ENCODE measurements at places on chromosomes 16 and 17.

- no peak overlapping the region for H3K4me3 ChIP-seq
- peaks cover 47% of the 10 kb centered on the region for H3K4me1 ChIP-seq
- peaks cover 36% of the 10 kb centered on the region for H3K27me3 ChIP-seq
- no peaks in the 10 kb centered on the region for H3K36me3 ChIP-seq
These were observed 21.5 kb downstream of the COPZ2 start for GRCh38 chr17:48016112-48016511.

DNA sequence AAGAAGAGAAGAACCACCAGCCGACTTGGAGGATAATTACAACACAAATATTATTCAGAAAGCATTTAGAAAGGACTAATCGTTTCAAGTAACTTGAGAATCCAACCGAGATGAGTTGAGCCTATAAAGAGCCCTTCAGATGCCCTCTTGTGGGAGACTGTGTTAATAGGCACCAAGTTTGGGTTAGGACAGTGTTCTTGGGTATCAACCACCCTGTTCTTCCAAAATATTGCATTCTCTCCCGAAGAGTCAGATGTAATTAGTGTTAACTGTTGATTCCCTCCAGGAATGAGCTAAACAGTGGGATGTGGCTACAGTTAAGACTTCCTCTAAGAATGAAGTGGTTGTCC, 87.8 kb upstream of the NOL11 start:
- DNase-seq, result no peak
- H3K4me3 ChIP-seq, result no peak overlapping the region
- no peak overlapping the region for H3K27ac ChIP-seq

GRCh38 chr17:34146440-34147043, 108.5 kb upstream of the CCL2 start:
- no peak overlapping the region for H3K27ac ChIP-seq
- peaks cover 35% of the 10 kb centered on the region for H3K27me3 ChIP-seq
- peak; percentile 40 for DNase-seq
- no peak overlapping the region for H3K4me3 ChIP-seq
- H3K36me3 ChIP-seq, result no peaks in the 10 kb centered on the region
- no peaks in the 10 kb centered on the region for H3K4me1 ChIP-seq

DNA sequence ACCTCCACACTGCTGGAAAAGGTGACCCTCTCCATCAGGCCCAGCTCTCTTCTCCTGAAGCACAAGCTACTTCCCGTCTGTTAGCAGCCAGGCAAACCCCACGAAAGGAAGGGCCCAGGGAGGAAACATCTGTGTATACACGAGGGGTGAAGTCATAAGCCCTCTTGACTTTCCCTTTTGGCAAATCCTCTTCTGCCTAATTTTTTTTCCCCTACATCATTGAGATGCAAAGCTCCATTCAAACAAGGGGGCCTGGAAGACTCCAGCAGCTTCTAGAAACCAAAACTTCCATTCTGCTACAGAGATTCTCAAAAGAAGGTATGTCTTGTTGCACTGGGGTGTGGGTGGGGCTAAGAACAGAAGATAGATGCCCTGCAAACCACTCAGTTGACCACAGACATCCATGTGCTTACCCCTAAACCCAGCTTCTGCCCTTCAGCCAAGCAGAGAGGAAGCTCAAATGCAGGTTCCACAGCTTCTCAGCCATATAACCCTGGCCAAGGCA, 145.6 kb upstream of the RCVRN start:
- H3K4me1 ChIP-seq, result peaks cover 5% of the 10 kb centered on the region
- no peak for DNase-seq
- H3K36me3 ChIP-seq, result no peaks in the 10 kb centered on the region
- no peak overlapping the region for H3K27ac ChIP-seq
- no peak overlapping the region for H3K4me3 ChIP-seq
- H3K27me3 ChIP-seq, result no peaks in the 10 kb centered on the region

GRCh38 chr16:81500833-81501521, 56.4 kb downstream of the CMIP start:
- H3K4me1 ChIP-seq, result peaks cover 44% of the 10 kb centered on the region
- no peaks in the 10 kb centered on the region for H3K27me3 ChIP-seq
- H3K4me3 ChIP-seq, result no peak overlapping the region
- DNase-seq, result no peak

DNA sequence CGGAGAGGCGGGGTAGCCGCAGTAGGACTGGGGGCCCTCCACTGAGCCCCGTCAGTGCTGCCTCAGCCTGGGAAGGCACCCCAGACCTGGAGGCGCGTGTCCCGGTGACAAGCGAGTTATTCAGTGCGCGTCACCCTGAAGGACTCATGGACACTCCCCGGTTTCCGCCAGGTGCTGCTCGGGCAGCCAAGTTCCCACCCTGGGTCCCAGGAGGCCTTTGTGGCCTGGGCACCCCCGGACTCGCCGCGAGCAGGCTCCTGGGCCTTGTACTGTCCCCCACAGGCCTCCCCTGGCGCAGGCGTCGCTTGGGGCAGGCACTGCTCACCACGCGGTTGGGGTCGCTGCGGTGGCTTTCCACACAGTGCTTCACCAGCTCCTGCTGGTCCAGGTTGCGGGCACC, 7.6 kb downstream of the RNF166 start:
- no peaks in the 10 kb centered on the region for H3K4me1 ChIP-seq
- H3K4me3 ChIP-seq, result no peak overlapping the region
- H3K36me3 ChIP-seq, result no peaks in the 10 kb centered on the region
- H3K27ac ChIP-seq, result no peak overlapping the region
- H3K27me3 ChIP-seq, result no peaks in the 10 kb centered on the region

DNA sequence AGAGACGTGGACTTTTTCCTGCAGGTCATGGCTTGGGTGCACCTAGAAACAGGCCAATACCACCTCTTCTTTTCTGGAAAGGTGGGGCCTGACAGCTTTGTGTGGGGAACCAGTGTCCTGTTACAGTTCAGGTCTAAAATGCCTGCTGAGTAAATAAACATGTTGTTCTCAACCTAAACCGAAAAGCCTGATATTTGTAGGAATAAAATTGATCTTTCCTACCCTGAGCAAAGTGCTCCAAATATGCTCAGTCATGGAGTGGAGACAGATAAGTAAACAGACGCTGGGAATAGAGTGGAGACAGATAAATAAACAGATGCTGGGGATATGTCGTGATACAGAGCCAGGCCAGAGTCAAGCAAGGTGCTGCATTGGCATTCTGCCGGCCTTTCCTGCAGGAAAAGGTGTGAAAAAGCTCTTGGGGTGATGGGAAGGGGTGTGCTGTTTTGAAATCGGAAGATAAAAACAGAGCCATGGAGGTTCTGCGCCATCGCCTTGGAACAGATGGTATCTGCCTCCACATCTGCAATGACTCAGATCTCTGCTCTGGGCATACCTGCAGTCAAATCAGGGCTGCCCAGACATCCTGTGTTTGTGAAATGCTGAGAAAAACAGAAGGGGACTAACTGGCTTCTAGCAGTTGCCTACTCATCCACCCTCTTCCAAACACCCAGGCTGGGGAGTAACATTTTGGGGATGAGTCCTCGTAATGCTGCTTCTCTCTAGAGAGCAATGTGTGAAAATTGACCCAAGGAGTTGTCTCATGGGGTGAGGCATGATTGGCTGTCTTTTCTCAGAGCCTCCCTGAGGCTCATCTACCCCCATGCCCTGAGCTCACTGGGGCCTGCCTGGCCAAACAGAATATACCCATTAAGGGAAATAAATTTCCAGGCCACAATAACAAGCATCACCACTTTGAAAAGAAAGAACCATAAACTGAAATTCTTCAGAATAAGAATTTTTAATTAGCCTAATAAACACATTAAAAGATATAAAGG, 16.8 kb upstream of the TRPV2 start:
- H3K4me1 ChIP-seq, result peaks cover 33% of the 10 kb centered on the region
- H3K27me3 ChIP-seq, result no peaks in the 10 kb centered on the region
- no peak overlapping the region for H3K4me3 ChIP-seq
- peak overlapping the region; percentile 21 for H3K27ac ChIP-seq
- H3K36me3 ChIP-seq, result no peaks in the 10 kb centered on the region

DNA sequence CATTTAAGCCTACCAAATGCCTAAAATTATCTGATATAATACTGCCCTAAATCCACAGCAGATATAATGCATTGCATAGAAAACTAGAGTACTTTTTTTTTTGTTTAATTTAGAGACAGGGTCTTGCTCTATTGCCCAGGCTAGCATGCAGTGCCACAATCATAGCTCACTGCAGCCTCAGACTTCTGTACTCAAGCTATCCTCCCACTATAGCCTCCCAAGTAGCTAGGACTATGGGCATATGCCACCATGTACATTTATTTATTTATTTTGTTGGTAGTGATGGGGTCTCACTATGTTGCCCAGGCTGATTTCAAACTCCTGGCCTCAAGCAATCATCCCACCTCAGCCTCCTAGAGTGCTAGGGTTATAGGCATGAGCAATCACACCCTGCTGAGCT, 20.0 kb downstream of the BRCA1 start:
- H3K27me3 ChIP-seq, result no peaks in the 10 kb centered on the region
- H3K27ac ChIP-seq, result no peak overlapping the region
- no peaks in the 10 kb centered on the region for H3K4me1 ChIP-seq
- no peak for DNase-seq
- peaks cover 7% of the 10 kb centered on the region for H3K36me3 ChIP-seq

GRCh38 chr16:55009581-55009980, 78.9 kb downstream of the IRX5 start:
- no peak overlapping the region for H3K4me3 ChIP-seq
- peaks cover 40% of the 10 kb centered on the region for H3K27me3 ChIP-seq
- H3K36me3 ChIP-seq, result no peaks in the 10 kb centered on the region

GRCh38 chr17:82333279-82334171, at the start of gene SECTM1:
SECTM1 (minus strand) TSS chr17:82333766; CDS start chr17:82327240, 6,526 bp downstream.
- H3K4me1 ChIP-seq, result peaks cover 55% of the 10 kb centered on the region
- H3K27ac ChIP-seq, result peak within 1 kb of the TSS; percentile 30
- peaks cover 29% of the 10 kb centered on the region for H3K27me3 ChIP-seq
- H3K4me3 ChIP-seq, result peak within 1 kb of the TSS; percentile 67

GRCh38 chr16:29007730-29008593, 23.1 kb downstream of the LAT start:
- H3K4me1 ChIP-seq, result no peaks in the 10 kb centered on the region
- H3K27me3 ChIP-seq, result peaks cover 37% of the 10 kb centered on the region
- no peak for DNase-seq
- H3K27ac ChIP-seq, result no peak overlapping the region

DNA sequence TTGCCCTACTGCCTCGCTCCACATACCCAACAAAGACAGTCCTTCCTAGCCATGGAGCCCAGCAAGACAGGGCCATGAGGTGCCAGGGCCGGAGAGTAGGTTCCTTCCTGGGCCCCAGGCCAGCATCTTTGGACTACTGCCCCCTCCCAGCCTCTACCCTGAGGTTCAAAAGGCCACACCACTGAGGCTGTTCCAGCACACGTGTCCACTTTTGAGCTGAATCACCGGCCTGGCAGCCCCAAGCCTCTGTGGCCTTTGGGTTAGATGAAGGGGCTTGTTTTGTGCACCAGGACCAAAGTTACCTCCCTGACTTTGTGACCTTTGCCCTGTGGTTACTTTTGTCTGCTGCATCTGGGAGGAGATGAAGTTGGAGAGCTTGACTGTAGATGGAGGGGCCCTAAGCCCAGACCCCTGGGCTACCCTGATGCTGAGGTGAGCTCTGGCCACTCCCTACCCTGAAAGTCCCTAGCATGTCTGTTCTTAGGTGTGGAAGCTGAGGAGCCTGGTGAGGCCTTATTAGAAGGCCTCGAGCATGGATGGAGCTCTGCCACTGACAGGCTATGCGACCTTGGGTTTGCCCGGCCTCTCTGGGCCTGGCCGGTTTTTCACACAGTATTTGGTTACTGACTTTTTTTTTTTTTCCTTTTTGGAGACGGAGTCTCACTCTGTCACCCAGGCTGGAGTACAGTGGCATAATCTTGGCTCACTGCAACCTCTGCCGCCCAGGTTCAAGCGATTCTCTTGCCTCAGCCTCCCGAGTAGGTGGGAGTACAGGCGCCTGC, 12.0 kb downstream of the SEZ6 start:
- H3K27me3 ChIP-seq, result peaks cover 41% of the 10 kb centered on the region
- H3K36me3 ChIP-seq, result no peaks in the 10 kb centered on the region
- H3K4me3 ChIP-seq, result no peak overlapping the region
- DNase-seq, result no peak

- no peaks in the 10 kb centered on the region for H3K36me3 ChIP-seq
- H3K27me3 ChIP-seq, result peaks cover 21% of the 10 kb centered on the region
- no peak for DNase-seq
- H3K4me1 ChIP-seq, result no peaks in the 10 kb centered on the region
These were observed 41.5 kb upstream of the MED9 start for GRCh38 chr17:17435323-17435722.

DNA sequence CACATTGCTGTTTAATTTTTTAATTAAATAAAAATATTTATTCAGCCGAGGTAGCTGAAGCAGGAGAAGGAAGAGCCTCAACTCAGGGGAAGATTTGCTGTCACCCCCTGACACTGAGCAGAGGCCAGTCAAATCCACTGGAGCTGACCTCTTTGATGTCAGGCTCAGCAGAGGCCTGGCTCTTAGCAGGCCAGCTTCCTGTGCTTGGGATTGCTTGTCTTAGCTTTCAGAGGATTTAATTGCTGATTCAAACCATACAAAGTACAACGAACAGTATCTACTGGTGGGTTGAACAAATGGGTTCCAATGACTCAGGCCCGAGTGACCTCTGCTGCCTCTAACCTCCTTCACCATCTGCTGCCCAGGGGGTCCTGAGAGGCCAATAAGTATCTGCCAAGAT, 417.0 kb upstream of the HSBP1 start:
- no peak overlapping the region for H3K27ac ChIP-seq
- H3K27me3 ChIP-seq, result no peaks in the 10 kb centered on the region
- H3K4me1 ChIP-seq, result no peaks in the 10 kb centered on the region
- no peak for DNase-seq
- H3K36me3 ChIP-seq, result no peaks in the 10 kb centered on the region

DNA sequence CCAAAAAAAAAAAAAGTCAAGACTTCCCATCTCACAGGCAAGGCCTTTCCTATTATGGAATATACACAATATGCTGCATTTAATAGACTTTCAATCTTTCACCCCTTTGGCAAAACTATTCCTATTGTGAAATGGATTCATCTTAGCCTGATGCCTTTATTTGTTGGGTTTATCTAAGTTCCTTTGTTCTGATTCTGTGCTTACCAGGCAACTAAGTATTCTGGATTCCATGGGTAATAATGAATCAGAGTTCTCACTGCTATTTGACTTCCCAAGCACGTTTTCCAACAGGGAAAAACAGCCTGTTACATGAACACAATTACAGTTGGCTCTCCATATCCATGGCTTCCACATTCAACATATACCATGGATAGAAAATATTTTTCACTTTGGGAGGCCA, 135.5 kb downstream of the MYO1D start:
- no peak overlapping the region for H3K27ac ChIP-seq
- no peak overlapping the region for H3K4me3 ChIP-seq
- DNase-seq, result no peak

DNA sequence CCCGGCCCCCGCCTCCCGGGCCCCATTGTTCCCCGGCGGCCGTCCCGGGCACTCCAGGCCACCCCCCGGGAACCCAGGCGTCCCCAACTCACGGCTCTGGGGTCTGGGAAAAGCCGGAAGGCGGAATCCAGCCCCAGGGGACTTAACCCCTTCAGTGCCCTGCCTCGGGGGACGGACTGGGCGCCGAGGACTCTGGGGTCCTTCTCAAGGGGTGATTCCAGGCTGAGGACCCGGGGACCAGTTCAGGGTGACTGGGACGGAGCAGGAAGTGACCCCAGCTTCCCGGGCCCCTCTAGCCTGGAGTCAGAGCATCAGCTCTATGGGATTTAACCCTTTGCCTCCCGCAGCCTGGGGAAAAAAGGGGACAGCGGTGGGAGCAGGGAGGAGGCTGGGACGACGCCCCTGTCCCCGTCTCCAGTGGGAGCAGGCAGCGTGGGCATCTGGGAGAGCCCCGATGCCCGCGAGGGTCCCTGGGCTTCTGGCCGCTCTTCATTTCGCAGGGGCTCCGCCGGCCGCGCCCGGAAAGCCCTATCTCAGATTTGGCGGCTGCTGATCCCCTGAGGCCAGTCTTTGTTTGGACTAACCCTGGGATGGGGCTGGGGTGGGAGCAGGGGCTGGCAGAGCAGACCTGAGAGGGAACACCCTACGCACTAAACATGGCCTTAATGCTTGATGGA, at the start of gene ZNF629:
Gene ZNF629, minus strand, starts transcription at position 270 of the 677 bp plus-strand sequence. CDS start 2,723 bp downstream, outside the sequence.
- no peaks in the 10 kb centered on the region for H3K27me3 ChIP-seq
- DNase-seq, result peak; percentile 69
- H3K4me1 ChIP-seq, result peaks cover 27% of the 10 kb centered on the region
- peaks cover 7% of the 10 kb centered on the region for H3K36me3 ChIP-seq
- peak within 1 kb of the TSS; percentile 89 for H3K27ac ChIP-seq
